ENCODE measurements at places on chromosomes 5 and 9.

DNA sequence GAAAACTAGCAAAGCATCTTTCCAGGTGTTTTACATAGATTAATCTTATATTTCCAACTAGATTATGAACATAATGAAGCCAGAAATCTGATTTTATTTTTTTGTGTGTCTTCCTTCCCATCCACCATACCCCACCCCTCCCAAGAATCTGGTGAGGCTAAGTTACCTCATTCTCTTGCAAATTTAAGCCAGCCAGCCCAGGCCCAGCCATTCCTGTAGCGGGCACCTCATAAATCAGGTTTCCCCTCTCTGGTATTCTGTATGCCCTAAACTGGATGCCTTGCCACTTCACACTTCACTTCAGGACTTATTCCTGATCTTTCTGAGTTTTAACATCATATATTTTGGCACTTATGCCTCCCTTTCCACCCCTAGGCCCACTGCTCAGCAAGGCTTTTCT is 21.8 kb downstream of the C9 start:
- no peak for DNase-seq

- DNase-seq: no peak
Observed at GRCh38 chr5:142017832-142018427, 5.1 kb upstream of the GNPDA1 start.

GRCh38 chr5:136638084-136638483 is 272.7 kb upstream of the TRPC7 start:
- DNase-seq: no peak

- no peak for DNase-seq
Observed at GRCh38 chr5:109844695-109845094, 155.0 kb downstream of the MAN2A1 start.

- no peak for DNase-seq
Observed at GRCh38 chr5:168580227-168580508, 1.0 kb upstream of the PANK3 start.

DNA sequence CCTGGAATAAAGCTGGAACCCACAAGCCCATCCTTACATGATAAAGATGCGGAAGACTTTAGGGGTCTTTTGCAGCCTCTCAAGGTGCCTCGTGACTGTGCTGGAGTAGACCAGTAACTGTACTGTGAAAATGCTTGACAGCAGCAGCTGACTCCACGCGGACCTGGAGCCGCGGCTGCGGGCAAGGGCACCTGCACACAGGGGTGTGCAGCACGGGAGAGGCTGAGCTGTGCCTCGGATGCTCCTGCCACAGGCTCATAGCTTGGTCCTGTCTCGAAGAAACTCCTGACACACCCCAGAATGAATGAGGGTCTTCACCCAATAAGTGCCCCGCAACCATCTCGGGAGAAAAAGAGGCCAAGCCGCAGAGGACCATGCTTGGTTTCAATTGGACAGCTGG is 40.3 kb upstream of the CEP72 start:
- no peak for DNase-seq

DNA sequence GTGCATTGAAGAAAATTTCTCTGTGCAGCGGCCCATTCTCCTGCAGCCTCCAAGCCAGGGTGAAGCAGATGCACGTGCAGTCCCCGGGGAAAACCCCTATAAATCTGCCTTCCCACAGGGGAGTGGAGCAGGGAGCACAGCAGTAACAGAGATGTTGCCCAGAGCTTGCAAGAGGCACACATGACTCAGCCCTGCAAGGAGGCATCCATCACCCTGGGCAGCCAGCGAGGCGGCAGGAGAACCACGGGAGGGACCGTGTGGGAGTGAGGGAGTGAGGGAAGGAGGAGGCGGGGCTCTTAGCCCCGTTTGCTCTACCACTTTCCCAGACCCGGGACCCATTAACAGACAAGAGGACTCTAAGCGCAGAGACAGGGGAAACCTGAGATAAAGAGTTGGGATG is 96.2 kb upstream of the ARAP3 start:
- DNase-seq: no peak

Measured in activated T-helper 1 cell treated with Interleukin-2 at 50 U/mL for 16 hours (primary cell).